ENCODE measurements at places on chromosomes 12 and 14.
A peak's percentile ranks its signal among the peaks of the same experiment; 100 is the strongest.

DNA sequence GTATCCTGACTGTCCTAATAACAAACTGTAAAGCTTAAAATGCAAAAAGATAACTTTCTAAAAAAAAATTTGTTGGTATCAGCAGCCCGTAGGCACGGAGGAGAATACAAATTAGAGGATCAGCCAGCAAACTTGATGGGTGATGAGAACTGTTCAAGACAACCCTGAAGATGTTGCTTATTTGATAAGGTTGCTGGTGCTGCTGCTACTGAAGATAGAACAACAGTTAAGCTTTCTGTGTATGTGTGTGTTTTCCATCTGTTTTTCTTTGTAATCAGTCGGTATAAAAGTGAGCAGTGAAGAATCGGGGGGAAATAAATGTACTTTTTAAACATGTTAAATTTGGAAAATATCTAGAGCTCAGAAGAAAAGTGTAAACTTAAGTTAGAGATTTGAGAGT is 67.4 kb upstream of the POC1B start:
- no peak for DNase-seq

DNA sequence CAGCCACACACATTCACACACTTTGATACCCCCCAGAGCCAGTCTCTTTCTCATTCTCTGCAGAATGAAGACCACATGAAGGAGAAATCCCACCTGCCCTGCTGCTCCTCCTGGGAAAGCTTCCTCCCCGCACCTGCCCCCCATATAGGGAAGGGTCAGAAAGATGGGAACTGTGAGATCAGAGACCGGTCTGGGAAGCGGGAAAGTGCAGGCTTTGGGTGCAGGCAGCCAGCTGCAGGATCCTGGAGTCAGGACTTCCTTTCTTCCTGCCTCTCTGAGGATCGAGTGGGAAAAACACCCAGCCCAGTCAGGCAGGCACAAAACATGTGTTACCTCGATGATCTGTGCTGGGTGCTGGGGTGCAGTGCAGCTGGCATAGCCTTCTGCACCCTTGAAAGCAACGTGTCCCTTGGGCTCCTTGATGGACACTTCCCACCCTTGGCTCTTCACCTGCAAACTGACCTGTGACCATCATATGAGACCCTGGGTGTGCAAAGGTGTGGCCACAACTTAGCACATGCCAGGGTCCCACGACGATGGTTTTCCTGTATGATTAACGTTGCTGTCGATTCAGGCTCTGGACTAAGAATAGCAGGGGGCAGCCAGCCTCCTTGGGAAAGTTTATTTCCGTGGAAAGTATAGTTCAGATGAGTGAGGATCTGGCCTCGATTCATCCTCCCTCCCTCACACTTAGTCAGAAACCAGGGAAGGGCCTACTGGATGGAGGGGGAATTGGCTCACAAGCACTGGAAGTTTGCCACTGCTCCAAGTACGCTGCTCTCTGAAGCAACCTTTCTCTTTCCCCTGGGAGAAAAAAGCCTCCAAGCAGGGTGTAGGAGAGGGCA is 105.4 kb upstream of the MED13L start:
- no peak for DNase-seq

GRCh38 chr14:101104485-101104884 is 201.0 kb upstream of the RTL1 start:
- no peak for DNase-seq

DNA sequence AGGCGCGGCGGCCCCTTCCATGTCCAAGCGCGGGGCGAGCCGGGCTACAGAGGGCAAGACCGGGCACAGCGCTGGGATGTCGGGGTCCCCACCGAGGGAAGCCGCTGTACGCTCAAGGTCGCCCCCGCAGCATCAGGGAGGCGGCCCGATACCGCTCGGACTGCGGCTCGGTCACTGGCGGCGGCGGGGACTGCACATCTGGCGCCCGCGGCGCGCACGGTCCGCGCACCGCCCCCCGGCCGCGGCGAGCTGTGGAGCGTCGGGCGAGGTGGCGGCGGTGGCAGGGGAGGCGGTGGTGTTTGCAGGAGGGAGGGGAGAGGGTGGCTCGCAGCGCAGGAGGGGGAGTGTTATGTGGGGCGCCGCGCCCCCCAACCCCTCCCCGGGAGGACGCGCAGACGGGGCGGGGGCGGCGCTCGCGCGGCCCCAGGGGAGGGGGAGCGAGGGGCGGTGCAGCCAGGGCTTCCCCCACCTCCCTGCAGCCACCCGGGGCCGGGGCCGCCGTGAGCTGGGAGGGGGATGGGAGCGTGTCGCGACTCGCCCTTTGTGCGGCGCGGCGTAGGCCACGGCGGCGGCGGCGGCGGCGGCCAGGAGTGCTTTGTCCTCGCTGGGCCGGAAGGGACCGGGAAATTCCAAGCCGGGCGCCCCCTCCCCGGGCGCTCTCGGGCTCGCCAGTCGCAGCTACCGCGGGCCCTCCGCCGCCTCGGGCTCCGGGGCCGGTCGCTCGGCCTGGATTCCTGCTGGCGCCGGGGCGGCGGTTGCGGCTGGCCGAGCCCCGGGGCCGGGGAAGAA is at the start of gene NUAK1:
Gene NUAK1 (minus strand): TSS at position 322 of the 789 bp plus-strand sequence. CDS start 301 bp downstream, at position 21.
- DNase-seq = peak; percentile 72

- DNase-seq = no peak
These were observed 207.9 kb downstream of the SYNE2 start for GRCh38 chr14:64060648-64061096.

DNA sequence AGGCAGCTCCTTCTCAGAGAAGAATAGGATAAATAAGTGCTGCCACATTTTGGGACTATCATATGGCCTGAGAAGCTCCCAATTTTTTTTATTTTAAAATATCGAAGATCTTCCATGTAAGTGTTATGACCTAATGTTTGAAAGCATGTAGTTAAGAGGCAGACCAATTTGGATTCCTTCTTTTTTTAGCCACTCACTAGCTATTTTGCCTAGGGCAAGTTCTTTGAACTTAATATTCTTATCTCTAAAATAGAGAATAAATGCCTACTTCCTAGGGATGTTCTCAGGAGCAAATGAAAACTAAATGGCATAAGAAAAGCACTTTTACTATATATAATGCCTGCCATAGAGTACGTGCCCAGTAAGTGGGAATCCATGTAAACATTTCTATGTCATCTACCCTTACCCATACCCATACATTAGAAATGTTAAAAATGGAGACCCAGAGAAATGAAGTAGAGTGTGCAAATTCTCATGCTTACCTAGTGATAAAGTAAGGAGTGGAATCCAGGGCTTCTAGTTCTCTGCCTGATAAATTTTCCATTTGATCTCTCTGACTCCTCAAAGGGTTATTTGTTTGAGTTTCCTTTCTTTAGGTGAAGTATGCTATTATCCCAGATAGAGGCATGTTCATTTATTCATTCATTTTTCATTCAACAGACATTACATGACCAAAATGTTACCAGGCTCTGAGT is 148.3 kb downstream of the TGFB3 start:
- DNase-seq = no peak

- no peak for DNase-seq
These were observed 25.9 kb downstream of the PPP4R3A start for GRCh38 chr14:91484186-91484585.

DNA sequence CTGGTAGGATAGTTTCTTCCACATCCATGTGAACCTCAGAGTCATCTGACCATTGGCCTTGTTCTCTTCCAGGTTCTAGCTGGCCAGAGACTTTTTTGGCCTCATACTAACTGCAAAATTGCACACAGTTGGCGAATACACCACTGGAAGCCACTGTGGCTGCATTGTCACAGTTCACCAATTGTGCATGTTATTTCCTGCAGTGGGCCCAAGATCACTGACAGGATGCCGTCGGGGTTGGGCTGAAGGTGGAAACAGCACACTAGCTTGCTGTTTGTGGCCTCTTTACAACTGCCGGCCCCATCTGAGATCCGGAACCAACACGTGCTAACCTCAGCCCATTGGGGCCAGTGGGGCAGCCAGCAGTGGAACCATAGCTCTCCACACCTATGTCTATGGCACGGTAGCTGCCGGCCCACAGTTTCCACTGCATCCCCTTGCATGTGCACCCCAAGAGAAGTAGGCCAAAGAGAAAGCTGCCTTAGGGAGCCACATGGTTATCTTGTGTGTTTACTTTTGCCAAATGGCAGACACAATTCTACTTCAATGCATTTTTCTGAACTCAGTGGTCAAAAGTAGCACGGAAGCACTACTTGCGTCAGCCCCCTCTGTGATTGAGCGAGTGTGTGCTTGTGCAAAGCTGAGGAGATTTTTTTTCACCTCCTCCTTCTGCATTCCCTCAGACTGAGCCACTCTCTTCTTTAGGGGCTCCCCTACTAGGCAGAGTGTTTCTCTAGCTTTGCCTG is 464.0 kb downstream of the RAD51B start:
- DNase-seq = no peak

DNA sequence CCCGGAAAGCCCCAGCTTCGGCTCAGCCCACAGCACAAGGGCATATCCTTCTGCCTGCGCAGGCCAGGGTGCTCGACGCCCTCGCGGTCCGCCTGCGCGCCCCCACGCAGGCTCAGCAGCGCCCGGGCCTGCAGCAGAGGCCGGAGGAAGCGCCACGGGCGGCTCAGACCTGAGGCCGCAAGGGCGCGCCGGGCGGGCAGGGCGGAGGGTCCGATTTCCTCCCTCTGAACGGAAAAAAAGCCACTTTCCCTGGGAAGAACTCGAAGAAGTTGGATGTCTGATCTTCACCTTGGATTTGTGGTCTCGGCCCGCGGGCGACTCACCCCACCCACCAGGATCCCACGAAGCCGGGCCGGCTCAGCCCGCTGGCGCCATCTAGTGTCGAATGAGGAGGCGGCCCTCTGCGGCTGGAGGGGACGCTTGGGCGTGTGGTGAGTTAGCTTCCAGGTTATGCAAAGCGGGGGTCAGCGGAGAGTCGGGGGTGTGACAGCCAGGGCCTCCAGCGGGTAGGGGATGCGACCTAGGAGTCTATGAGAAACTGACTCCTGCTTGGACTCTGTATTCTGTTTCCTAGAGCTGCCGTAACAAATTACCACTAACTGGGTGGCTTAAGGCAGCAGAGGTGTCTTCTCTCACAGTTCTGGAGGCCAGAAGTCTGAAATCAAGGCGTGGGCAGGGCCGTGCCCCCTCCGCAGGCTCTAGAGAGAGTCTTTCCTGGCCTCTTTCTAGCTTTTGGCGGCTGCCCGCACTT is 40.0 kb upstream of the SRSF5 start:
- DNase-seq = peak; percentile 46

DNA sequence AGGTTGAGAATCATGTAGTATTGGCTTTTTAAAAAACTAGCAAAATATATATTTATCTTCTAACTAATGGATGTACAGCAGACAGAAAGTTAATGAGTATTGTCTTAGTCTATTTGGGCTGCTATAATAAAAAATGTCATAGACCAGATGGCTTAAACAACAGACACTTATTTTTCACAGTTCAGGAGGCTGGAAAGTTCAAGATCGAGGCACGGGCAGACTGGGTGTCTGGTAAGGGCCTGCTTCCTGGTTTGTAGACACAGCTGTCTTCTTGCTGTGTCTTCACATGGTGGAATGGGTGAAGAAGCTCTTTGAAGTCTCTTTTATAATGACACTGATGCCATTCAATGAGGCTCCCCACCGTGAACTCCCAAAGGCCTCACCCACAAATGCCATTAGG is 70.1 kb upstream of the KRR1 start:
- no peak for DNase-seq

DNA sequence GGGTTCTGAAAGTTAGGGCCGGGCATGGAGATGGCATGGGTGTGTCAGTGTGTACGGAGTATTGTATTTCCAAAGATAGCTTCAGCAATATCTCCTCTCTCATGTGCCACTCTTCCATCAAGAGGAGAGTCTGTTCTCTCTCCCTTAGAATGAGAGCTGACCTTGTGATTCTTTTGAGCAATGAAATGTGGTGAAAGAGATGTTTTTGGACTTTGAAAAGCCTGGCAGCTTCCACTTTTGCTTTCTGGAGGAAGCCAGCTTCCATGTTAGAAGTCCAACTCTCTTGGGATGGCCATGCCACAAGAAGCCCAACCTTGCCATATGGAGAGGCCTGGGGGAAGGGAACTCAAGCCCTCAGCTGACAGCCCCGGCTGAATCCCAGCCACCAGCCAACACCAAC is 72.4 kb upstream of the GZMB start:
- DNase-seq = no peak

DNA sequence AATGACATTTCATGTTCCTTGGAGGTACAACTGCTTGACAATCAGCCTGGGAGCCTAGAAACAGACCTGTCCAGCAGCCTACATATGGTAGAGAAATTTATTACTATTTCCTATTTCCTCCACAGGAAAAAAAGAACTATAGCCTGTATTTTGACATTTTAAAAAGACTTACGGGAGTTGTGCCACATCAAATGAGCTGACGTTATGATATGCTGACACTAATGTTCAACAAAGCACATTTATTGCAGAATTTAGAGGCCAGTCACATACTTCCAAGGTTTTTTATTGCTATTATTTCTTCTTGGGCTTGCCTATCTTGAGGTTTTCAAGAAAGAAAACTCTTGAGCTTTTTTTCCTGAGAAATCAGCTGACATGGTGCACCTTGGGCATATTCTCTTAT is 305.3 kb downstream of the LRIG3 start:
- DNase-seq = no peak

- DNase-seq = no peak
These were observed 700.6 kb downstream of the DIO2 start for GRCh38 chr14:79510659-79511058.

- DNase-seq = no peak
These were observed 87.3 kb downstream of the TMX1 start for GRCh38 chr14:51327376-51327775.

DNA sequence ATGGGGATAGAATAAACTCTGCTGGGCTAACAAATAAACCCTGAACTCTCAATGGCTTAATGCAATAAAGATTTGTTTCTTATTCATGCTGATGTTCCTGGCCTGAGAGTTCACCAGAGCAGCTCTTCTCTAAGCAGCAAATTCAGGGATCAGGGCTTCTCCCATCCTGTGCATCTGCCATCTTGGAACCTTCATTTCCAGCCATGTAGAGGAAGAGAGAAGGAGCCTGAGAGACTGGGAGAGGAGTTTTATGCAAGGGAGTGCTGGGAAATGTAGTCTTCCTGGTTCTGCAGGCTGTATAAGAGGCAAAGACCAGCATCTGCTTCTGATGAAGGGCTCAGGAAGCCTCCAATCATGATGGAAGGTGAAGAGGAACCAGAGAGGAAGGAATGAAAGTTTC is 20.6 kb upstream of the APOLD1 start:
- DNase-seq = no peak

DNA sequence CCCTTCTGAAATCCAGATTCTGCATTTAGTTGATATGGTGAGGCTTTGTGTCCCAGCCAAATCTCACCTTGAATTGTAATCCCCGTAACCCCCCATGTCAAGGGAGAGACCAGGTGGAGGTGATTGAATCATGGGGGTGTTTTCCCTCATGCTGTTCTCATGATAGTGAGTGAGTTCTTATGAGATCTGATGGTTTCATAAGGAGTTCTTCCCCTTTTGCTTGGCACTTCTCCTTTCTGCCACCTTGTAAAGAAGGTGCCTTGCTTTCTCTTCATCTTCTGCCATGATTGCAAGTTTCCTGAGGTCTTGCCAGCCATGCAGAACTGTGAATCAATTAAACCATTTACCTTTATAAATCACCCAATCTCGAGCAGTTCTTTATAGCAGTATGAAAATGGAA is 23.1 kb upstream of the C12orf42 start:
- no peak for DNase-seq

DNA sequence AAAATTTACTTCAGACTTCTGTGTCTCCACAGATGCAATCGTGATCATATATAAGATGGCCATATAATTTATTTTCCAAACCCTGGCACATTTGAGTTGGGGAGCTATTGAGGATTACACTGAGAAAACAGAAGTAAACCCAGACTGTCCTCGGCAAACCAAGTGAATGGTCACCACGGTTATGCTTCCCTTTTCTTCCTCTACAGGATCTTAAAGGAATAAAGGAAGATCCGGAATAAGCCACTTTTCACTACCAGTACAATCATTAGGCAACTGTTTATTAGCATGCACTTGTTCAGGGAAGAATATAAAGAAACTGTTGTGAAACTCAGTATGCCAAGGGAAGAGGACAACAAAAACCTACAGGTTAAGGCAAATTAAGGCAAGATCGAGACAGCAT is 27.6 kb downstream of the SBNO1 start:
- DNase-seq = no peak
